Stimulated activated CD4-positive, alpha-beta T cell treated with anti-CD3 and anti-CD28 coated beads, TNF-alpha, amount 100 ng/mL, for 4 hours (primary cell): ENCODE measurements at places on chromosomes 1 and 21.

DNA sequence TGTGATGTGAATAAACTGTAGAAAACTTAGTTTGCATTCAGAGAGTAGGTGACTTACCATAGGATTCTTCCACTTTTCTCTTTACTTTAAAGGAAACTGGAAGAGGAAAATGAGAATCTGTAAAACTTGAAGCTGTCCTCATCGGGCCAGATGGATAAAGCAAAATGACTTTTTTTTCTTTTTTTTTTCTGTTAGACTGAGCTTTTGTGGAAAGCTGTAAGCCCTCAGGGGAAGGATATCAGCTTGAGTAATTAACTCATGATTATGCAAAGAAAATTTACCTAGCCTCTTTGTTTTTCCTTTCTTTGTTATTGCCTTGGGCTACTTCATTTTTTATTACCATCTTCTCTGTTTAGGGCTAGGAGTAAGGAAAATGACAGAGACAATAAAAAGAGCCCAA, 53.4 kb downstream of the DPH5 start:
- DNase-seq, result no peak

- DNase-seq, result no peak
Measured at GRCh38 chr1:111895017-111895416, 94.5 kb downstream of the KCND3 start.

- DNase-seq, result peak; percentile 87
Measured at GRCh38 chr1:154386643-154387352, 18.3 kb upstream of the IL6R start.

DNA sequence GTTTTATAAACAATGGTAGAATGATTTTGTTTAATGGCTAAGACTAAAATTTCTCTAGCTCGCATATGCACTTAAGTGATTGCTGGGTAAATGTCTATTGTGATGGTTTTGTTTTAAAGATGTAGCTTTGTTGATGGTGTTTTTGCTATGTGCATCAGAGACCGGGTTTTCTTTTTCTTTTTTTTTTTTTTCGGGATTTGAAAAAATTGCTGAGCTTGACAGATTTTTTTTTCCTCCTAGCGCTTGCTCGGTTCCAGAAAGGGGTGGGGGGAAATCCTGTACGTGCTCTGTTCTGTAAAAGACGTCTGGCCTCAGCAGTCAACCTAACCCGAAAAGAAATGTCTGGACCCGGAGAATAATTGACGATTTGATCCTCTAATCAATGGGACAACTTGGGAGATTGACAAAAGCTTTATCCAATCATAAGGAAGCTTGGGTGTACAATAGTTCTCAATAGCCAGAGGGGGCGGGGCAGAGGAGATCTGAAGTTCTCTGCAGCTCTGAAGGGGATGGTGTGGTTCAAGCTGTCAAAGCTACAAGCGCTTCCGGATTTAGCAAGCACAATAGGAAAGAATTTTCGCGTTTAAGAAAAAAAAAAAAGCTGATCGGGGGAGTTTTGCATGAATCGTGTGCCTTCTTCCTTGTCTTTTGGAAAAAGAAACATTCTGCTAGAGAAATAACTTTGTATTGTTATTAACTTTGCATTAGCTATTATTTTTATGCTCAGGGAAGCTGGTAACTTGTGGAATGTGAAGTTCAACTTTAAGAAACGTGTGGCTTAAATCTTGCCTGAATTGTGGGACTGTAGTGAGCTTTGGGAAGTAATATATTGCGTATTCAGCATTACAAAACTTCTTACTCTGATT, 4.5 kb upstream of the NFIA start:
- DNase-seq, result peak; percentile 86

GRCh38 chr1:184242507-184242943, 144.3 kb upstream of the C1orf21 start:
- DNase-seq, result no peak
